ENCODE measurements at places on chromosomes 12 and 14. TPM values are rescaled to one million over a fixed set of nuclear protein-coding genes. Genes with fewer than 3 reads are reported as not detected.

DNA sequence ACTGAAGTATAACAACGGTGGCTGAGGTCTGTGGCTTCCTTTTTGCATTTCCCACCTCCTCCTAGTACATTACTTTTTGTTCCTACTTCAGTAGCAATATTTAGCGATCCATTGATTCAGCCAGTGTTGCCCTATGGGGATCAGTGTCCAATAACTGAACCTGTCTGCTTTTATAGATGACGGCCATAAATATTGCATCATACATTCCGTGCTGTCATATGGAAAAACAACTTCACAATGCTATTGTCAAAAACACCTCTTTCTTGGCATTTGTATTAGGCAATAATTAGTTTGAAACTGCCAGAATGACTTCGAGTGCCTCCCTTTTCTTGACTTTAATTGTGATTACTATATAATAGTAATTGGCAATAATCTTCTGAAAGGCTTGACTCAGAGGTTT is 149.5 kb downstream of the PRIMA1 start:
- DNase-seq, result no peak

GRCh38 chr12:13198876-13199275 is 2.4 kb downstream of the EMP1 start:
- no peak for DNase-seq

GRCh38 chr12:65022960-65023359 is 98.1 kb downstream of the WIF1 start:
- DNase-seq, result no peak

Gene OTOGL
- 0.14 TPM for total RNA-seq

DNA sequence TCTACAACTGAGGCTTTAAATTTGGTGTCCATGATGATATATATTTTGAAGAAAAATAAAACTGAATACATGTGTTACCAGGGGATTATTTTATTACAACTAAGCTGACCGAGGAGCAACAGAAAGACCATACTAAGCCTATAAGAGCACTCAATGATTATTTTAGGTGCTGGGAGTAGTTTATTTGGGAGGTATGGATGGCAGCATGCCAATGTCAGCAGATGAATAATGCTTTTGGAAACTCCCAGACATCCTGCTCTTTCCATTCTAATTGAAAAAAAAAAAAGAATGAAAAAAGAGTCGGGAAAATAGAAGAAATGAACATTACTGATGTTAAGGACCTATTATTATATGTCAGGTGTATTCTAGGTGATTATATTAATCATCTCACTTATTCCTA is 441.2 kb downstream of the BTG1 start:
- no peak for DNase-seq

DNA sequence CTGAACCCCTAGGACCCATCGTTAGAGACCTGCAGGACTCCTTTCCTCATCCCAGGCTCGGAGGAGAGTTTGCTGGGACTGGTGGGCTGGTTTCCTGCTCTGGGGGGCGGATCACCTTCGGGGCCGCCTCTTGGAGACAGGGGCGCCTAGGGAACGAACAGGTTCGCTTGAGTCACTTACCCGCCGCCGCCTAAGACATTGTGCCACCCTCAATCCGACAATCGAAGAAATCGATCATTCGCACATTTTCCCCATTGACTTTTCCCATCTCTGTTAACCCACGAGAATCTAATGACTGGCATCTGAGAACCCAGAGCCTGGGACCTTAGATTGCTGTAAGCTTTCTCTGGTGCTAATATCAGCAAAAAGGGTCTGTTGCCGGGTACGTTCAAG is 322 bp downstream of the SLC39A9 start:
- no peak for DNase-seq

GRCh38 chr12:29610473-29611170 is 113.1 kb upstream of the OVCH1 start:
- DNase-seq, result no peak

- peak; percentile 25 for DNase-seq
Measured at GRCh38 chr12:113422030-113422885, at the start of gene SDSL. SDSL (plus strand) TSS chr12:113422380; CDS start chr12:113427983, 5,603 bp downstream.

DNA sequence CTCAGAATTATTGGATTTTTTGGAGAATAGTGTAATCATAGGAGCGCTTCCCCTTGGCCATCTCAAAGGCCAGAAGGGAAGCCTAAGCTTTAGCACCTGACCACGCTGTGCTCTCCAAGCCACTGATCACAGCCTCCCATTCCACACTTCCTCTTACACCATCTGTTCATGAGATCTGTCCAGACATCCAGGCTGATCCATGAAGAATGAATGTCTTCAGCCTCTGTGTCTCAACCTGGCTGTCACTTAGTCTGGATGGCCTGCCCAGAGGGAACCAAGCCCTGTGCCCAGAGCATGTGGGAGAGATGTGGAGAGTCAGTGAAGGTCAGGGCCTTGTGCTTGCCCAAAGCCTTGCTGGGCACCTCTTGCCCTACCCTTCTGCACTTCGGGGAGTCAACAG is 40.5 kb downstream of the TSPAN11 start:
- DNase-seq, result no peak

Gene TEAD4
- 62.6 TPM for total RNA-seq

Gene CIROP
- total RNA-seq, result 1.1 TPM

- no peak for DNase-seq
Measured at GRCh38 chr12:86233126-86233525, 23.1 kb downstream of the MGAT4C start.

DNA sequence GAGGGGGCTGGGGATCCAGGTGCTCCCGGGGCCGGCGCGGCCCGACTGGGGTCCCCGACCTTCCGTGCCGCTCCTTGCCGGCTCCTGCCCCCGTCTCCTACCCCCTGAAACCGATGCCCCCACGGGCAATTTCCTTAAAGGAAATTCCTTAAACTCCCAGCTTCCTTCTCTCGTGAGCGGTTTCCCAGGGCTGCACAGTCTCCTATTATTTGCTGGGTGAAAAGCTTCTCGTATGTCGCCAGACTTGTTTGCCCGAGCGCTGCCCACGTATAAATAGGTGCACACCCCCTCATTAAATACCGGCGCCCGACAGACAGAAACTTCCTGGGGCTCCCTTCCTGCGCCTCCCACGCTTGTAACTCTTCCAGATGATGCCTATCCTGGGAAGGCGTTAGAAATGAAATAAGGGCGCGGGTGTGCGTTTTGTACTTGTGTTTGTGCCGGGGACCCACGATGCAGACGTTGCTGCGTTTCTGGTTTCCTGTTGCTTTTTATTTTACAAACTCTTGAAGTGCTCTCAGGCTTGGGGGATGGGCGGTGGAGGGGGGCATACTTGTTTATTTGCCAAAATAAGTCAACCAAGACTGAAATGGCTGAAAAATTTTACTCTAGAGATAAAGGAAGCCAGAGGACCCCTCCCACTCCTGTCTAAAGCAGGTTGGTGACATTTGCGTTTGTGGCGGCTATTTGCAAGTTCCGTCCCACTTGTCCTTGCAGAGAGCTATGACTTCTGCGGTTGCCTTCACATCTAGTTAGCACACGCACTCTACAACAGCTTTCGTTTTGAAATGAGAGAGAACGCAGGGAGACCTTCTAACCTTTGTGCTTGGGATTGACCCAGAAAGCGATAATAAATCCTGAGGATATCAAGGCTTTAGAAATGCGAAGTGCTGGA is 1.0 kb downstream of the HIP1R start:
- DNase-seq, result no peak
